Peyer's patch (tissue), 4 donors: ENCODE measurements at places on chromosomes 2 and 18.

- no peaks in the 10 kb centered on the region for H3K27me3 ChIP-seq
- H3K4me3 ChIP-seq: no peak overlapping the region
- no peaks in the 10 kb centered on the region for H3K36me3 ChIP-seq
- no peak overlapping the region for H3K27ac ChIP-seq
Measured at GRCh38 chr2:51079945-51080344, 48.0 kb upstream of the NRXN1 start.

- H3K27me3 ChIP-seq: no peaks in the 10 kb centered on the region
- DNase-seq: no peak
- no peaks in the 10 kb centered on the region for H3K36me3 ChIP-seq
- H3K4me1 ChIP-seq: no peaks in the 10 kb centered on the region
- H3K27ac ChIP-seq: no peak overlapping the region
Measured at GRCh38 chr2:26620031-26620605, 21.0 kb downstream of the CIB4 start.

DNA sequence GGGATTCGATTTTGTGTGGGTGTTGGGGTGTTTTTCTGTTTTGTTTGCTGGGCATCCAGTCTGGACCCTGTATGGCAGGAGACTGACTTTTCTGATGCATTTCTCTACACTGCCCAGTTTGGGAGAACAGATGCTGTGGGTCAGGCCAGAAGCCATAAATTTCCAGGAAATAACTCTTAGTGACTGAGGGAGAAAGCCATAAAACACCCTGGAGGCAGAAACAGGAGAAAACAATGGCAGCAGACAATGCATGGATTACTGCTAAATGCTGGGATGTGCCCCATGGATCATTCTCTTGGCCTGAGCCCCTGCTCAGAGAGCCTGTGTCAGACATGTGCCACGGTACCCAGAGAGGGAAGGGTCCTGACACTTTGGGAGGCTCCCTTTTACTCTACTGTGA lies 133.6 kb upstream of the CAPN13 start:
- no peak overlapping the region for H3K27ac ChIP-seq
- H3K4me1 ChIP-seq: no peaks in the 10 kb centered on the region
- no peak for DNase-seq
- H3K4me3 ChIP-seq: no peak overlapping the region

GRCh38 chr18:56505971-56506370 lies 132.4 kb downstream of the TXNL1 start:
- H3K36me3 ChIP-seq: no peaks in the 10 kb centered on the region
- no peaks in the 10 kb centered on the region for H3K27me3 ChIP-seq
- no peak for DNase-seq
- no peak overlapping the region for H3K27ac ChIP-seq
- H3K4me3 ChIP-seq: no peak overlapping the region

DNA sequence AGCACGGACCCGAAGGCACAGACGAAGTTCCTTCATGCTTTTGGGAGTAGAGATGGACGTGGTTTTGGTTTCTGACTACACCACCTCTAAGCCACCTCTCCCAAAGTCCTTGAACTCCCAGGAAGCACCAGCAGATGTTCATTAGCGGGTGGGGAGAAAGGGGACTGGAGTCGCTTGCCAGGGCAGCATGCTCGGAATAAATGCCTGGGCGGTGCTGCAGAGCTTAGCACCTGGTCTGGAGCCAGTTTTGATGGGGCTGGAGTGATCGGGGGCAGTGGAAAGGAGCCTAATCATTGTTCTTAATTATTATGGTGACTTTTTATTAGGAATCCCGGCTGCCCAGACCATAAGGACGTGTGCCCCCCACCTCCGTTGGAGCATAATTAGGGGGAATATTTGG lies 220.8 kb downstream of the TFCP2L1 start:
- no peak for DNase-seq
- H3K27ac ChIP-seq: no peak overlapping the region
- H3K4me3 ChIP-seq: no peak overlapping the region
- no peaks in the 10 kb centered on the region for H3K27me3 ChIP-seq

DNA sequence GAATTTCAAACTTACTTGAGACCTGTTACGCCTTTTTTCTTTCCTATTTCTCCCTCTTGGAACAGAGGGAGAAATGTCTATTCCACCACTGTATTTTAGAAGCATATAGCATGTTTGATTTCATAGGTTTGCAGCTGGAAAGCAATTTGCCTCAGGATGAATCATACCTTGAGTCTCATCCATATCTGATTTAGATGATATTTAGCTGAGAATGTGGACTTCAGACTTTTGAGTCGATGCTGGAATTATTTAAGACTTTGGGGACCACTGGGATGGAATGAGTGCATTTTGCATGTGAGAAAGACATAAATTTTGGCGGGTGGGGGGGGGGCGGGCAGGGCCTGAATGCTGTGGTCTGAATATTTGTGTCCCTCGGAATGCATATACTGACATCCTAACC lies 282.7 kb upstream of the STON1 start:
- H3K4me3 ChIP-seq: no peak overlapping the region
- no peak for DNase-seq
- H3K36me3 ChIP-seq: no peaks in the 10 kb centered on the region
- H3K27ac ChIP-seq: no peak overlapping the region

DNA sequence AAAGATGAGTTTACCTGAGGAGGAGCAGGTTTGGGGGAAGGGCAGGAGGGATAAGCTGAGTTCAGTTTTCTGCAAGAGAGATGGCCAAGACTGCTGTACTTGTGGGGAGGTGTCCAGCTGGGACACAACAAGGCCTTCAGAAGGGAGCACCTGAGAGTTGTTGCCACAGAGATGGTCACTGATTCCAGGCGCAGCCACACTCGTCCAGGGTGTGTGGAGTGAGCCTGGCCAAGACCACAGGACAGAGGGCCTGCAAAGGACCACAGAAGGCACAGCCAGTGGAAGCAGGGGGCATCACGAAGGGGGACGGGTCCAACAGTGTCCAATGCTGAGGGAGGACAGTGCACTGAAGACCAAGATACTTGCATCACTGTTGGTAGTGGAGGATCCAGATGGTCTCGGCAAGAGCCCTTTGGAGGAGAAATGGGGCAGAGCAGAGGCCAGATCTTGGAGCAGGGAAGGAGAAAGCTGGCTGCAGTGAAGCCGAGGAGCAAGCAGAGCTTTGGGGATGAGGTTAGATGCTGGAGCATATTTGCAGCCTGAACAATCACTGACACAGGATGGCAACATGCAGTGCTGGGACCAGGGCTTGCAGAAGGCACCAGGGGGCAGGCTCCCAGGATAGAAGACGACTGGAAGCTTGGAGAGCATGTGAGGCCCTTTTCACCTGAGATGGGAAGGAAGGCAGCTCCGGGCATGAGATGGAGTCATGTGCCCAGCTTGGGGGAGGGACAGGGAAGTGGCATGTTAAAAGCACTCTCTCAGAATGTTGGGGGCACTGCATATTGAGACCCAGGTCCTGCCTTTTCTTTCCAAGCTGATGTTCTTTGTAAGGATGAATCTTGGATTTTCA lies 214.0 kb downstream of the CYP26B1 start:
- DNase-seq: no peak
- H3K36me3 ChIP-seq: no peaks in the 10 kb centered on the region
- H3K4me1 ChIP-seq: no peaks in the 10 kb centered on the region
- no peak overlapping the region for H3K4me3 ChIP-seq
- H3K27ac ChIP-seq: no peak overlapping the region

DNA sequence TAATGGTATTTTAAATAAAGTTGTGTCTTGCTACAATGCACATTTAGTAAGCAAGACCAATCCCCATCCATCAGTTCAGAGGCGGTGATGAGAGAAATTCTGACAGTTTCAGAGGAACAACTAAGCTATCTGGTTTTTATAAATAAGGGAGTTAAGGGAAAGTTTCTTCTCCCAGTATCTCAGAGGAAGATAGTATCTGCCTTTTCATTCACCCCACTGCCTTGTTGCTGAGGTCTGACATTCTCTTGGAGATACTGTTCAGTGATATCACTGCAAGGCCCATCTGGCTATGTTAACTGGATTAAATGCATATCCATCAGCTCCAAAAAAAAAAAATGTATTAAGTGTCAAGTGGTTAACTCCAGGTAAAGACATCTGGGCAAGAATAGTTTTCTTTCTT lies 47.9 kb downstream of the RBMS1 start:
- no peak overlapping the region for H3K27ac ChIP-seq
- no peaks in the 10 kb centered on the region for H3K4me1 ChIP-seq
- no peaks in the 10 kb centered on the region for H3K36me3 ChIP-seq
- no peak overlapping the region for H3K4me3 ChIP-seq
- no peaks in the 10 kb centered on the region for H3K27me3 ChIP-seq

GRCh38 chr2:237137626-237138323 lies 52.1 kb downstream of the COPS8 start:
- no peaks in the 10 kb centered on the region for H3K4me1 ChIP-seq
- no peak overlapping the region for H3K27ac ChIP-seq
- H3K4me3 ChIP-seq: no peak overlapping the region
- no peak for DNase-seq

DNA sequence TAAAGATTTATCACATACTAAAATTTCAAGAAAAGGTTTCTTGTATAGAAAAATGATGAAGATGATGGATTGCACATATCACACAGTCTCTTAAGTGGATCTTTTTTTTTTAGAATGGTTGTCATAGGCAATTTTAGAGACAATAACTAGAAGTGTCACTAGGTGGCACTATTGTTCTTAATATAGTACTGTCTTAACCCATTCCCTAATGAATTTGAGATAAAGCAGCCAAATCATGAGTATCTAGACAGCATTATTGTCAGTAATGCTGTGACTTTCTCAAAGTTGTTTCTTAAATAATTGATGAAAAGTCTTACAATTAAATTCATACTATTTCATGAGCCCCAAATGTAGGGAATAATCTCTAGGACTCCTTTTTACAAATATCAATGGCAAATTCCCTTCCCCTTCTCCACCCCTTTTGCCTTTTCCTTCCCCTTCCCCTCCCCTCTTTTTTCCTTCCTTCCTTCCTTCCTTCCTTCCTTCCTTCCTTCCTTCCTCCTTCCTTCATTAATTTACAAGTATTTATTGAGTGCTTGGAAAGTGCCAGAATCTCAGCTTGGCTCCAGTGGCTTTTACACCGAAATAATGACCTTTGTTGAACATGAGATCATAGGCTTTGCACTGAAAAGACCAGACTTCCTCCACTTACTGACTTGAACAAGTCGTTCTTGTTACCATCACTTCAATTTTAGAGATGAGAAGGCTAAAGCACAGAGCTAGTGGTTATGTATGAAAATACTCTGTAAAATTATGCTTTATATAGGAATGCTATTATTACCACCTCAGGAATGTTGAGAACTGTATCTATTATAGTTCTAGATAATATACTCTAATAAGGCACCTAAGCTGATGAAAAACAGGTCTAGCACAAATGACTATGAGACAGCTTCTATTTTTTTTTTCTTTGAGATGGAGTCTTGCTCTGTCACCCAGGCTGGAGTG lies 19.8 kb downstream of the MYL12B start:
- no peak overlapping the region for H3K27ac ChIP-seq
- no peaks in the 10 kb centered on the region for H3K4me1 ChIP-seq
- no peak for DNase-seq
- no peaks in the 10 kb centered on the region for H3K27me3 ChIP-seq

- H3K4me3 ChIP-seq: no peak overlapping the region
- DNase-seq: no peak
- H3K36me3 ChIP-seq: no peaks in the 10 kb centered on the region
- no peaks in the 10 kb centered on the region for H3K27me3 ChIP-seq
Measured at GRCh38 chr18:10946058-10946457, 203.3 kb downstream of the PIEZO2 start.

DNA sequence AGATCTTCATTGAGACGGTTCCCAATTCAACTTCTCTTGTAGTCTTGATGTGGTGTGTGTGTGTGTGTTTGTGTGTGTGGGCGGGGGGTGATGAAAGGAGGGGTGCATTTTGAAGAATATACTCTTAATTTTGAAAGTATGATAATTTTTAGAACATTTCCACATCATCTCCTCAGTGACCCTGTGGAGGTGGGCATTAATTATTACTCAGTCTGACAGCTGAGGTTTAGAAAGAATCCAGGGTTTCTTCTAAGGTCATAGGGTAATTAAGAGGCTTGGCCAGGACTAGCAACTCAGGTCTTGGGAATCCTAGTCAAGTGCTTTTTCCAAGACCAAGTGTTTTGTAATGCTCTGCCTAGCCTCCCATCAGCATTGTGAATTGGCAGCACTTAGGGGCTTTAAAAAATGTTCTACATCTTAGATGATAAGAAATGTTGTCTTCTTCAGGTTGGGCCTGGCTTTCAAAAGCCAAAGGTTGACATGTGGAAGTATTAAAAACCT lies 100.5 kb downstream of the SPTBN1 start:
- no peak overlapping the region for H3K4me3 ChIP-seq
- peak overlapping the region; percentile 88 for H3K27ac ChIP-seq
- no peaks in the 10 kb centered on the region for H3K36me3 ChIP-seq
- H3K27me3 ChIP-seq: no peaks in the 10 kb centered on the region

GRCh38 chr2:6637330-6637729 lies 228.4 kb downstream of the CMPK2 start:
- no peak overlapping the region for H3K4me3 ChIP-seq
- no peak for DNase-seq
- no peaks in the 10 kb centered on the region for H3K4me1 ChIP-seq
- H3K27ac ChIP-seq: no peak overlapping the region

DNA sequence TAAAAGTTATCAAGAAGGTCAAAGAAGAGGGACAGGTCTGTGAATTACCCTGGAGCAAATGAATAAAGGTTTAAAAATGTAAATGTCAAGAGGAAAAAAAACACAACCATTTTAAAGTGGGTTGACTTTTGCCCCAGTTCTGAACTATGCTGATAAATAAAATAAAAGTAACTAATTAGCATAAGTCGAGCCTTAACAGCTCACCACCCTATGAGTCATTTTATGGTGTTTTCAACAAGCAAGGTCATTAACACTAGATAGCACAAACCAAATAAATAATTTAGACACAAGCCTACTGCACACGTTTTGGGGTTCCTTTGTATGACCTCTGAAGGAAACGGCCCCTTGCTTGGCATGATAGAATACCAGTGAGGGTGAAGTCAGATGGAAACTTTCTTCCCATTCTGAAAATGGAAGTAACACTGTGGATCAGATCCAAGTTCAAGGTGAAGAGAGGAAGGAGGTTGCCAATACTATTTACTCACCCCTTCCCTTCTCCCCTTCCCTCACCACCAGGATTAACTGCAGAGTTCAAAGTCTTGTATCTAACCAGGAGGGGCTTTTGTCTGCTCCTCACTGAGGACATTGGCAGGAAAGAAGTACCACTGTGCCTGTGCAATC lies 380.0 kb upstream of the ACVR2A start:
- H3K36me3 ChIP-seq: no peaks in the 10 kb centered on the region
- H3K27me3 ChIP-seq: no peaks in the 10 kb centered on the region
- H3K27ac ChIP-seq: peak overlapping the region; percentile 52

DNA sequence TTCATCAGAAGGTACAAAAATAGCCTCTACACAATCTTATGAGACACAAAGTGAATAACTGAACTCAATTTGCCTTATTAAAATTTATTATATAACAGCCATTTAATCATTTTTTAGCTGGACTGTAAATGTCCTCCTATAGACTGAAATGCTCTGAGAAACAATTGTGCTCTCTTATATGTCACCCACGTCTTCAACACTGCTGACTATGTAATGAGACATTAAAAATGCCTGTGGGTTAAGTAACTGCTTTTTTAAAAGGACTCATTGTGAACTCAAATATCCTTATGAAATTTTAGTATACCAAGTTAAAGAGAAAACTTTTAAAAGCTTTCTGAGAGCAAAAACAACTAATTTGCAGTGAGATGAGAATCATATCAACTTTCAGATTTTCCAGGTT lies 10.4 kb upstream of the GALNT1 start:
- H3K27ac ChIP-seq: no peak overlapping the region
- no peaks in the 10 kb centered on the region for H3K36me3 ChIP-seq
- no peaks in the 10 kb centered on the region for H3K4me1 ChIP-seq
- no peaks in the 10 kb centered on the region for H3K27me3 ChIP-seq
- H3K4me3 ChIP-seq: no peak overlapping the region

- H3K27me3 ChIP-seq: no peaks in the 10 kb centered on the region
- DNase-seq: no peak
- H3K36me3 ChIP-seq: no peaks in the 10 kb centered on the region
Measured at GRCh38 chr18:37578886-37579513, 13.4 kb upstream of the CELF4 start.
